ENCODE measurements at places on chromosomes 7 and 10.
A peak's percentile ranks its signal among the peaks of the same experiment; 100 is the strongest.

DNA sequence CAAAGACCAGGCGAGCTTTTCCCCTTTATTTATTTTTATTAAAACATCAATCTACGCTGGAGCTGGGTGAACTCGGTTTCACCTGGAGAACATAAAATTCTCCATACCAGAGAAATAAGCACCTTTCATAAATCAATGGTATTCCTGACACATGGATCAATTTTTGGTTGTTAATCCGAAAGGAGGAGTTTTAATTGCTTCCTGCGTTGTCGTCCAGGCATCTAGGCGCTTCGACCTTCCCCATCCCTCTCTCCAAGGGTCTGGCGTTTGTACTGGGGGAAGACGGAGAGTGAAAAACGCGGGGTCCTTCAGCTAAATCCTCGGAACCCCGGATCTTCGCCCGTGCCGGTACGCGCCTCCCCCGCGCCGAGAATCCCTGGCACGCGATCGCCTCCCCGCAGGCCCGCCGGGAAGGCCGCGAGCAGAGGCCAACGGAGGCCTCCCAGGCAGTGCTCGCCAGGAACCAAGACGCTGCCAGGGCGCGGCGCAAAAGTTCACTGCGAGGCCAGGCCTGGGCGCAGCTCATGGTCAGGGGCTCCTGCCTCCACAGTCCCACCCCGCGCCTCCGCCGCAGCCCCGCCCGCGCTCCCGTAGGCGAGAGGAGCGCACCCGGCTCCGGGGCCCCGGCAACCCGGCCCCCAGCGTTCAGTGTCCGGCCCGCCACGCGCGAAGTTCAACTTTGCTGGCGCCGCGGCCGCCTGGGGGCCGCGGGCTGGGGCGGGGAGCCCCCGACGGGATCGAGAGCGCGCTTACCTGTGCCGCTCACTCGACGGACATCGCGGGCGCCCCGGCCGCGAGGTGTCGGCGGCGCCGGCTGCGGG lies 8.3 kb upstream of the EBF3 start:
- no peak for DNase-seq

- no peak for DNase-seq
Measured at GRCh38 chr7:27339478-27339877, 96.9 kb downstream of the EVX1 start.

DNA sequence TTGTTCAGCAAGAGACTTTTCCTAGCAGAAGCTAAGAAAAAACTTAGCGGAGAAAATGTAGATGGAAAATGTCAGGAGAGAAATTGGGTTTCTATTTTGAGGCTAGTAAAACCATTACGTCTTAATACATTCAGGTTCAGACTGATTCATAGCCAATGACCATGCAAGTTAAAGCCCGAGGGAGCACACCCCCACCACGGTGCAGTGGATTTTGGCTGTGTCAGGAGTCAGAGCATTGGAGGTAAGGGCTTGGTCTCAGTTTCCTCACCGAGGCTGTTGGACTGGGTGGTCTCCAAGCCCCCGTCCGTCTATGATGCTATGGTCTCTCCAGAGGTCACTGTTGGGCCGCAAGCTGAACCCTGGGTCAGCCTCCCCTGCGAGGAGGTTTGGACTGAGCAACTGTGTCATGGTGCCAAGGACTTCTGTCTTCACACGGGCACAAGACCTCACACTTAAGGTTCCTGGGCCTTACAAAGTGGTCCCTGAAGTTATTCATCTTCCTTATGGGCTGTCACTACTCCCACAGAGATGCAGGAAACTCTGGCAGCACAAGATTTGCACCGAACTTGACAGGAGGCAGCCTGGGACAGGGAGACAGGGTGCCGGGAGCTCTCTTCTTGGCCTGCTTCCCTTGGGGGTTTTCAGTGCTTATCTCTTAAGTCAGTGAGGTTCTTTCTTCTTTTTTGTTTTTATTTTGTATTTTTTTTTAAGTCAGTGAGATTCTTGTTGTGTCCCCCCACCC lies 186.8 kb downstream of the PHTF2 start:
- no peak for DNase-seq

DNA sequence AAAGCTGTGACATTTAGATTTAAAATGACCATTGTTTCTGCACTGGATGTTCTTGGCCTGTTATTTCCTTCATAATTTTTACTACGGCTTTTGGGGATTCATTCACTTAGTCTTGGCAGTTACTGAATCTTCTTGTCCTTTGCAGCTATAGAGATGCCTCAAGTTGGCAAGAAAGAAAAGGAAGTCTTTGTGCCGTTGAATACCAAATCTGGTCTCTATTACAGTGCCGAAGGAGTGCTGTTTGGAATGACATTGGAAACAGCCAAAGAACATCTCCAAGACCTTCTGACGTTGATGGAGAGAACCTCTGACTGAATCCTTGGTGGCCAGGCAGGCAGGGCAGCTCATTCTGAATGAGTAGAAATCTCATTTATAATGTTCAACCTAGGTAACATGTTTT lies 54.3 kb upstream of the NRP1 start:
- no peak for DNase-seq

GRCh38 chr10:62459072-62459471 lies 84.9 kb downstream of the ZNF365 start:
- DNase-seq, result no peak

- peak; percentile 65 for DNase-seq
Measured at GRCh38 chr7:132783824-132784223, 207.6 kb upstream of the PLXNA4 start.

All from HTR-8/SVneo (cell line).